ENCODE measurements at places on chromosomes 5 and 9.

DNA sequence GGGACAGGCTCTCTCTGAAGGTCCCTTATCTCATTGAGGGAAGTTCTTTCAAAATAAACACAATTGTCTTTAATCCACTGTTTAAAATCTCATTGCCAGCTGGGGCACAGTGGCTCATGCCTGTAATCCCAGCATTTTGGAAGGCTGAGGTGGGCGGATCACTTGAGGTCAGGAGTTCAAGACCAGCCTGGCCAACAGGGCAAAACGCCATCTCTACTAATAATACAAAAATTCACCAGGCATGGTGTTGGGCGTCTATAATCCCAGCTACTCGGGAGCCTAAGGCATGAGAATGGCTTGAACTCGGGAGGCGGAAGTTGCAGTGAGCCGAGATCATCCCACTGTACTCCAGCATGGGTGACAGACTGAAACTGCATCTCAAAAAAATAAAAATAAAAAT is 8.3 kb upstream of the NDFIP1 start:
- no peak for DNase-seq

- no peak for DNase-seq
Observed at GRCh38 chr5:141821430-141821925, 56.7 kb downstream of the PCDH1 start.

DNA sequence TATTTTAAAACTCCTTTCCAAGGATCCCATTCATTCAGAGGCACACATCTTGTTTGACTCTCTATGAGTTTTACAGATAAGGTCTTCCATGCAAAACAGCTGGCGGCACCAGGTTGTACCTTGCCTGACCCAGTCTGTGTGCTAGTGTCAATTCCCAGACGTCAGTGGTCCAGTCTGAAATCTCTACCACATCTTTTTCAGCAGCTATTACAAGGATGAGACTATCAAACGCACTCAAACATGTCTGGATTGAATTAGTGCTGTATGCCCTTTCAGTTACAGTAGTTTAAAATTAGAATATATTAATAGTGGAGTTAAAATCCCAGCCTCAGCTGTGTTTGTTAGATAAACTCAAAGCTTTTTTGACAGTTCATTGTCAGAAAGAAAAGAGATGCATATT is 11.7 kb downstream of the CDC14B start:
- DNase-seq, result no peak

GRCh38 chr5:31471916-31472315 is 60.0 kb downstream of the DROSHA start:
- no peak for DNase-seq

GRCh38 chr9:23638011-23638410 is 188.0 kb downstream of the ELAVL2 start:
- DNase-seq, result no peak

- no peak for DNase-seq
Observed at GRCh38 chr5:6434731-6435130, 13.9 kb upstream of the UBE2QL1 start.

GRCh38 chr9:19336166-19336565 is 43.9 kb downstream of the RPS6 start:
- no peak for DNase-seq

DNA sequence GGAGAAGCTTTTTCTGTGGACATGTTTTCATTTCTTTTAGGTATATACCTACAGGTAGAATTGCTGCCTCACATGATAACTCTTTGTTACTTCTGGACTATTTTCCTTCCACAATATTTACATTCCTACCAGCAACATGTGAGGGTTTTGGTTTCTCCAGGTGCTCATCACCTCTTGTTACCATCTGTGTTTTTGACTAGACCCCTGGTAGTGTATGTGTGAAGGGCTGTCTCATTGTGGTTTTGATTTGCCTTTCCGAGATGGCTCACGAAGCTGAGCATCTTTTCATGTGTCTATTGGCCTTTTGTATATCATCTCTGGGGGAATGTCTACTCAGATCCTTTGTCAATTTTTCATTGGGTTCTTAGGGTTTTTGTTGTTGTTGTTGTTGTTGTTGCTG is 17.2 kb upstream of the RANBP17 start:
- DNase-seq, result no peak

Data from stimulated activated CD8-positive, alpha-beta memory T cell treated with anti-CD3 and anti-CD28 coated beads, Interleukin-4, amount 100 ng/mL, for 24 hours (primary cell).